ENCODE measurements at places on chromosomes 6 and 20.

DNA sequence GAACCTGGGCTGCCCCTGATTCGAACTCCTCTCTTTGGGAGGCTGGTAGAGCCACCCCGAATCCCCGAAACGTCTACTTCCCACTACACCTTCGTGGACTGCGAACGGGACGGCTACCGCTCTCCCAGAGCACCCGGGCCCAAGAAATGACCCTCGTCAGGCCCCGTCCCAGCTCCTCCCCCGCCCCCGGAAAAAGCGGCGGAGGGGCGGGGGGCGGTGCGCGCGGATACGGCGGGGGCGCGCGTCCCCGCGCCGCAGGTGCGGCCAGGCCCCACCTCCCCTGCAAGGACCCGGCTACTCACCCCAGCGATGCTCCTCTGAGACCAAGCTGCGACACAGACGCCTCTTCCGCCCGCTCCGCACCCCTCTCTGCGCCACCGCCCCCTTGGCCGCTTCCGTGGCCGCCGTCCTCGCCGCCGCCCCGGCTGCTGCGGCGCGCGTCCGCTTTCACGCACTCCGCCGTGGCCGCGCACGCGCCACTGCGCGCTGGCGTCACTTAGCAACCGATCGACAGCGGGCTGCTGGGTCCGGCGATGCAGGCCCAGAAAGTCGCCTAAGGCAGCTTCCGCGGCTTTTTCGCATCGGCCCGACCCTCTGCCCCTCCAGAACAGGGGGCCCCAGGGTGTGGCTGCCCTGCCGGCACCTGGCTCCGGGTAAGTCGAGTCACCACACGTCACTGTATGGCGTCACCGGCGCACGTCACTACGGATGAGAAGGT, at the start of gene BTBD9:
Gene BTBD9, minus strand, starts transcription at position 432 of the 718 bp plus-strand sequence.
- DNase-seq: peak; percentile 94

DNA sequence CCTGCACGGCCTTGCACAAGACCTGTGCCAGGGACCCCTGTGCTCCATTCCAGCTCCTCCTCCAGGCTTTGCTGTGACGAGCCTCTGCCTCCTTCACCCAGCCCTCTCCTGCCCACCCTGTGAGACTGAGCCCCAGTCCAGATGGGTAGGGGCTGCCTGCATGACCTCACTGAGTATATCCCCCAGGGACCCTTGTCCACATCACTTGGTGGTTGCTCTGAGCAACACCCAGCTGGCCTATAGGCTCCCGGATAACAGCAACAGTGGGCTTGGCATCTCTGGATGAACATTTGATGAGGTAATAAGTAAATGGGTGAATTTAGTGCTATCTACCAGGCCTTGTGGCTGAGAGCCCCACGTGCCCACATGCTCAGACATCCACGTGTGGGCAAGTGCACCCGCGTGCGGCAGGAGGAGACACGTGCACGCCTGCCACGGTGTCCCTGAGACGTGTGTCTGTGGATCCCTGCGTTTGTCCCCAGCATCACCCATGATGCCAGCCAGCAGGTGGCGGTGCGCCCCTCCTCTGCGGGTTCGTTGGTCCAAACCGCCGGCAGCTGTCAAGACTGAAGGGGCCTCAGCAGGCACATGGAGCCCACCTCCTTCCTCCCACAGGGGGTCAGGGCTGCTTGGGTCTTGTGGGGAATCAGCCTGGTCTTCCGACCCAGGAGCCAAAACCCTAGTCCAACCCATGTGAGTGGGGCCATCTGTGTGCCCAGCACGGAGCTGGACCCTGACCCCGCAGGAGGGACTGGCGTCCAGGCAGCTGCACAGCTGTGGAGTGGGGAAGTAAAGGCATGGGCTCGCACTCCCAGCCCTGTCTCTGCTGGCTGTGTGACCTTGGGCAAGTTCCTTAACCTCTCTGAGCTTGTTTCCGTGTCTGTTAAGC, 45.9 kb downstream of the FGD2 start:
- peak; percentile 87 for DNase-seq

- DNase-seq: no peak
These were observed 15.2 kb downstream of the PGBD1 start for GRCh38 chr6:28296520-28297060.

DNA sequence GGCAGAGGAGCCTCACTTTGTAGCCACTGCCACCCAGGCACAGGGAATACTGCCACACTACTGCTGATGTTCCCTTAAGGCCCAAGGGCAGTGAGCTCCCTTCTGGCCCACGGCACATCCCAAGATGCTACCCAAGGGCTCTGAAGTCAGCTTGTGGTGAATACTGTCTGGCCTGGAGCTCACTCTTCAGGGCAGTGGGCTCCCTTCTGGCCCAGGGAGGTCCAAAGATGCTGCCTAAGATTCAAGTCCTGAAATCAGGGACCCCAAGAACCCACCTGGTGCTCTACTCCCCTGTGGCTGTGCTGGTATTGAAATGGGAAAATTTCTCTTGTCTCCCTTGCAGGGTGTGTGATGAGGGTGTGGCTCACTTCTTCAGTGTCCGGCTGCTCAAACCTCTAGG, 132.8 kb downstream of the TINAG start:
- no peak for DNase-seq

DNA sequence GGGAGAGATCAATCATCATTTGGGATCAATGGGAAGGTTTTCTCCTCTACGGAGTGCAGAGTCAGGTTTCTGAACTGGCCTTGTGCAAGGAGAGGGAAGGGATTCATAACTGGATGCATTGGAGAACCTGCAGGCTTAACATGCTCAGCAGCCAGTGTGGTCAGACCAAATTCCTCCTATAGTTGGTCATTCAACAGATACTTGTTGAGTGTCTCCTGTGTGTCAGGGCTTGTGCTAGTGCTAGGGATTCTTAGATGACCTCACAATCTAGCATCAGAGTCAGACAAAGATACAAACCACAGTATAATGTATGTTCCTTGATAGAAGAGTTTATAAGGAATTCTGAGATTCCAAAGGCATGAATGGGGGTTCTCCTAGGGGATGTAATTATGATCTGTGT, 23.9 kb downstream of the RALY start:
- DNase-seq: peak; percentile 92

DNA sequence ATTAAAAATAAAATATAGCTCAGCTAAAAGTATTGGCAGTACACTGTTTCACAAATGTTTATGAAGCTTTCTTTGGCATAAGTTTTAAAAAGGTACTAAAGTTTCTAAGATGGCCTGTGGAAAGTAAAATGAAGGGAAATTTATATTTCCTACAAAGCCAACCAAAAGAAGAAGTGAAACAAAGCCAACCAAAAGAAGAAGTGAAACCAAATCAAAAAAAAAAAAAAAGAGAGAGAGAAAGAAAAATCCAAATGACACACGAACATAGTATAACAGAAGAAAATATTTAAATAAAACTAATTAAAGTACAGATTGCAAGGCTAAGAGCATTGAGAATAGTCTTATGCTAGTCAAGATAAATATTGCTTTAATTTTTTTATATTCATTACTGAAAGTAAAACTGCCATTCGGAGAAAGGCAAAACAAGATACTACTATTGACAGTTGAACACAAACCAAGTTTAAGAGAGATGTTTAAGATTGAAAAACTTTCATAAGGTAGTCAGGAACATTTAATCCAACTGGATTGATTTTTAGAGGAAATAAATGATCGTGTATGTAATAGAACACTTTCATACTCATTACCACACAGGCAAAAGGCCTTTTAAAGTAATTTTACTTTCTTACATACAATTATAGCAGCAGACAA, 12.8 kb upstream of the KHDRBS2 start:
- no peak for DNase-seq

GRCh38 chr6:155273431-155273830, 9.6 kb downstream of the CLDN20 start:
- DNase-seq: peak; percentile 37

DNA sequence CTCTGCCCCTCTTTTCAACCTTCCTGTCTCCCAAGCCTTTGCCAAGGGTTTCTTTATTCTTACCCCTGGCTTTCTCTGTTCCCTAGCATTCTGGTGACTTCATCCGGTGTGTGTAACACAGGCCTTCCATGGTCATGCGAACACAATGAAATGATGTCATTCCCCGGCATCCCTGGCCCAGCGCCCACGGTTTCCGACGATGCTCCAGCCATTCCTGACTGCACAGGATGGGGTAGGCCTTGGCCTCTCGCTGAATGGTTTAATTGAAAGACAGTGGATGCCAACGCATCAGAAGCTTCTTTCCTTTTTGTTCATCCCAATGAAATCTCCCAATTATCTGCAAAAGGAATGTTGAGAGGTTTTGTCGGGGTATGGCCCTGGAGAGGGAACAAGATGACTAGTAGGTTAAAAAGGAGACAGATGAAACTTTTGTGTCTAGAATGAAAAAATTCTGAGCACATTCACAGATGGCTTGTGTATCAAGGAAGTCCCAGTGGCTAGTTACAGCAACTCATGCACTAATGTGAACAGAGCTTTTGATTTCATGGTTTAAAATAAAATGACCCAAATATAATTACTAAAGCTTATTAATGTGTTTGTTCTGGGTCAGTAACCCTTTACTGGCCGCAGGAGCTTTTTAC, 655.0 kb downstream of the QKI start:
- no peak for DNase-seq

- DNase-seq: no peak
These were observed 42.1 kb upstream of the SLC22A3 start for GRCh38 chr6:160305926-160306713.

DNA sequence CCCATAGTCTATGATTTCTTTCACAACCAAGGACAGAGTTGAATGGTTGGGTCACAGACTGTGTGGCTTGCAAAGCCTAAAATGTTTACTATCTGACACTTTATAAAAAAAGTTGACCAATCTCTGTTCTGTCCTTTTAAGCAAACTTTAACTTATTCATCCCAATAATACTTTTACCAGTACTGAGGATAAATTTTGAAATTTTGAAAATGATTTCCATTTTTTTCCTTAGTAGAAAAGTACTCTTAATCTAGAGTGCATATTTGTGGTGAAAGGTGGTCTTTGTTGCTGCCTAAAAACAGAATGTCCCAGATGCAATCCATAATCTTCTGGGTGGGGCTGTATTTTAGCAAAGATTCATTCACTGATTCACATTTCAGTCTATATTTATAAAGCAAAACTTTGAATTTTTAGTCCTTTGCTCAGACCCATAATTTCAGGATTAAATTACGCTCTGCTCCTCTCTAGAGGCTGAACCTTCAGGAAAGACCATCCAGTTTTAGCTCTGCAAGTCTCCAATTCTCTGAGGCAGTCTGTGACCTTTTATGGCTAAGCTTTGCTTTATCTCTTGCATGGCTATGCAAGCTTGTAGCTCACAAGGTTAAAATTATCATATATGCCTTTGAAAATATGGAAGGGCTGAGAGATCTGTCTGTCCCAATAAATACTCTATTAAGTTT, 573.5 kb downstream of the COL12A1 start:
- no peak for DNase-seq

DNA sequence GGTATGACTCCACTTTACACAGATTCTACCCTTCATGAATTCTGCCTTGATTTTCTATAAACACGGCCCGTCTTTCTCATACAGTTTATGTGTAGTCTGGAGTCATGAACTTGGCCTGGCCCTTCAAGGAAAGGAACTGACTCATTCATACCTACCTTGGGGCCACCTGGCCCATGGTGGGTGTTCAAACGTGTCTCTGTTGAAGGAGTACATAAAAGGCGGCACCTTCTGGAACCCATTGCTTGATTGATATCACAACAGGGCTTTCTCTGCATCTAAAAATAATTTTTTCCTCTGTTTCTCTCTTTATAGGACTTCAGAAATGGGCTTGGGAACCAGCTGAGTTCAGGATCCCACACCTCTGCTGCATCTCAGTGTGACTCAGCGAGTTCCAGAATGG, 363.0 kb upstream of the SOX4 start:
- no peak for DNase-seq

DNA sequence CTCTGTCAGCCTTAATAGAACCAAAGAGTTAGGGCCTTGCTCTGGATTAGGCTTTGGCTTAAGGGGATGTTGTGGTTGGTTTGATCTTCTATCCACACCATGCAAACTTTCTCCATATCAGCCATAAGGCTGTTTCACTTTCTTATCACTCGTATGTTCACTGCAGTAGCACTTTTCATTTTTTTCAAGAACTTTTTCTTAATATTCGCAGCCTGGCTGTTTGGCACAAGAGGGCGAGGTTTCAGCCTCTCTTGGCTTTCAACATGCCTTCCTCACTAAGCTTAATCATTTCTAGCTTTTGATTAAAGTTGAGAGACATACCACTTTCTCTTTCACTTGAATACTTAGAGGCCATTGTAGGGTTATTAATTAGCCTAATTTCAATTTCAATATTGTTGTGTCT, 193.1 kb downstream of the NRN1 start:
- no peak for DNase-seq

- no peak for DNase-seq
These were observed 166.0 kb downstream of the DLL1 start for GRCh38 chr6:170124836-170125235.

DNA sequence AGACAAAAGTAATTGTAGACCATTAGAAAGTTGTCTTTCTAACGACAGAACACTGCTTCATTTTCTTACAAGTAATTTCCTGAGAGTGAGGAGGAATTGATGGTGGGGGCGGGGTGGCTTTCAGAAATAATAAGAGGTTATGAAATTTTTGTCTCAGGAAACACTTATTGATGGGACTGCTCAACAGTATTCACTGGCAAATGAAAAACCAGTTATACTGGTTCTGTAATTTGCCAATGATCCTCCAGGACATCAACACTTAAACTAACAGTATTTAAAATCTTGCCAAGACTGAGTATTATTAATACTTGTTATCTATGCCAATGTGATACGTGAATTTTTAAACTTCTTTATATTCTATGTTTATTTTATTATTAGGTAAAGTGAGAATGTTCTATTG, 41.8 kb upstream of the FUT9 start:
- no peak for DNase-seq

- DNase-seq: no peak
These were observed 40.6 kb upstream of the RSPO3 start for GRCh38 chr6:127077886-127078285.

- DNase-seq: peak; percentile 58
These were observed 553.7 kb downstream of the COL12A1 start for GRCh38 chr6:74651948-74652842.

DNA sequence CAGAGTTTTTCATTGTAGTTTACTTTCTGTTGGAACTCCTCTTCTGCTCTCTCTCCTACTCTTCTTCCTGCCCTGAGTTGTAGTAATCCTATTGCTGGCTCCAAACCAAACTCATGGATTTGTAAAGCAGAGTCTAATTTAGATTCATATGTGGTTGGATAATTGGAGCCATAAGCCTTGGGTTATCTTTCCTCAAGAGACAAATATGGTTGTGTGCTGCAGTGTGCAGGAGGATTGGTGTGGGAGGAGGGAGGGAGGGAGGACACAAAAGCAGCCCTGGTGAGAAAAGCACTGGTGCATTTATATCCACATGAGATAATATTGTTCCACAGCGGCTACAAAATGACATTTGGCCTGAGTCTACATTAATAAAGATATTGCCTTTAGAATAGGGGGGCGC, 4.2 kb downstream of the HLA-G start:
- no peak for DNase-seq

DNA sequence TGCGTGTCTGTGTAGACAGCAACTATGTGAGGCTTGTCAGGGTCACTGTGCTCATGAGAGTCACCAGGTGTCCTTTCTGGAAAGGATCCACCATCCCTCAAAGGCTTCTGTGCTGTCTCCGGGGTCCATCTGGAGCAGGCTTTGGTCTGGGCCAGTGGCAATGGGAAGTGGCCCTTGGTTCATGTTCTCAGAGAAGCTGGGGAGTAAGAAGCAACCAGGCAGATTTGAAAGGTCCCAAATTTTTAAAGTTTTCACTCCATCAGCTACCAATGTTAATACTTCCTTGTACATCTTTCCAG, 68.2 kb downstream of the GCNT2 start:
- no peak for DNase-seq

Measured in GM23248 (cell line).